ENCODE measurements at places on chromosomes 5 and 9.
A peak's percentile ranks its signal among the peaks of the same experiment; 100 is the strongest.

GRCh38 chr5:38483805-38484398 lies 72.5 kb downstream of the LIFR start:
- DNase-seq: no peak

- peak; percentile 68 for DNase-seq
These were observed 32.0 kb downstream of the PTGS1 start for GRCh38 chr9:122402874-122403273.

DNA sequence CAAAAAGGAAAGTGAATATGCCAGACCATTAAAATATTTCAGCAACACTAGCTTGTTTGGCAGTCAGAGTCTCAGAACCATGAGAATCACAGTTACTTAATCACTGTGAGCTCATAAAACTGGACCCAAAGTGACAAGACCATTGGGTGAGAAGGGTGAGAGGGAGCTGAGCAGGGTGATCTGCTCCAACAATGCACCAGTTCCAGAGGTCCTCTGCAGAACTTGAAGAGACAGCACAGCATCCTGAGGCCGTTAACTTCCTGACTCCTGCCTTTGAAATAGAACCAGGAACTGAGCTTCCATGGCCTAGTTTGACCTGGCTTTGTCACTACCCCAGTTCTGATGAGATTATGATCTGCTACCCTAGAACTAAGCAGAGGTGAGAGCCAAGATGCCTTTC lies 57.4 kb downstream of the NFIB start:
- DNase-seq: no peak

GRCh38 chr9:120569556-120569955 lies 10.4 kb downstream of the CDK5RAP2 start:
- no peak for DNase-seq

DNA sequence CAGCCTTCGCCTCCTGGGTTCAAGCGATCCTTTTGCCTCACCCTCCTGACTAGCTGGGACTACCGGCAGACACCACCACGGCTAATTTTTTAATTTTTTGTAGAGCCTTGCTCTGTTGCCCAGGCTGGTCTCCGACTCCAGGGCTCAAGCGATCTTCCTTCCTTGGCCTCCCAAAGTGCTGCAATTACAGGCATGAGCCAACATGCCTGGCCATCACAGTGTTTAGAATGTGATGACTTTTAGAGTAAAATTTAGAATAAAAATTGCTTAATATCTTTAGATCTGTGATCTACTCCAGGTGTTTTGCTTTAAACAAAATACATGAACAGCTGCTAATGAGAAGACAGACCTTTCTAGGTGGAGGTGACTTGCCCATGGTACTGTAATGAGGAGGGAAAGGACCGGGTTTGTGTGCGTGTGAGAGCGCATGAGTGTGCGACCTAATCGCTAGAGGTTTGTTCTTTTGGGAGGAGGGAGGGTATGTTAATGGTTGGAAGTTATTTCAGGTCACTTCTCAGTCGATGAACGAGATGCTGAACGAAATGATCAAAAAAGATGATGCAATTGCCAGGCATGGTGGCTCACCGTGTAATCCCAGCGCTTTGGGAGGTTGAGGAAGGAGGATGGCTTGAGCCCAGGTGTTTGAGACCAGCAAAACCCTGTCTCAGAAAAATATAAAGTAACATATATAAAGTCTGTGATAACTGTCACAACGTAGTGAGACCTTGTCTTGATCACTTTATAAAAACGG lies 2.0 kb downstream of the CNOT6 start:
- DNase-seq: no peak

- peak; percentile 92 for DNase-seq
These were observed 336.8 kb downstream of the GLIS3 start for GRCh38 chr9:3962971-3963642.

- DNase-seq: peak; percentile 92
These were observed 186.3 kb downstream of the AOPEP start for GRCh38 chr9:94912700-94913249.

GRCh38 chr5:35213608-35214007 lies 16.7 kb downstream of the PRLR start:
- no peak for DNase-seq

DNA sequence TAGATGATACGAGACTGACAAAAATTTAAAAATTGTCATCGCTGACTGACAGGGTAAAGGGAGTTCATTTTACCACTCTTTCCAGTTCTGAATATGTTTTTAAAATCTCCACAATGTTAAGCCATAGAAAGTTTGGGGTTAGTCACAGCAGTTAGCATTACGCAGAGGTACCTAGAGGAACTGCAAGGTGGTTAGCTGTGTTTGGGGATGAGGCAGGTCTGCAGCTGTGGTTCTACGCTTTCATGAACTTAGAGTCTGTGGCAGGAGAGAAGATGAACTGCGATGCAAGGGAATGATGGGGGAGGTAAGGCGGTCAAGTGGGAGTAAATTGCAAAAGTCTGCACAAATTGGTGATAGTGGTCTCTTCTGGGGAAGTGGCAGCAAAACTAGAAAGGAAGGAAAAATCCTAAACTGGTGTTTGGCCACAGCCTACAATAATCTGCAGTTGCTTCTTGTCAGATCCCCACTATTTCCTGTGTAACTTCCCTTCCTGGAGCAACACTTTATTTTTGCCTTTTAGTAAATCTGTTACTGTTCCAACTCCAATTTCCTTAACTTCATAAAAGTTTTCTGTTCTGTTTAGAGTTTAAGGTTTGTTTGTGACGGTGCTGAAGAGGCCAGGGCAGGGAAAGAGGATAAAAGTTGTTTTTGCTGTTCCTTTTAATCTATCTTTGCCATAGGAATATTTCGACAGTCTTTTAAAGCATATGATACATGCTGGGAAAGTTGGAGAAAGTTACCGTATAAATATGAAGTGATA lies 38.6 kb upstream of the SNX2 start:
- DNase-seq: no peak

- DNase-seq: peak; percentile 60
These were observed 11.7 kb upstream of the CFAP157 start for GRCh38 chr9:127694890-127695720.

- peak; percentile 80 for DNase-seq
These were observed 189.5 kb downstream of the ACTL7B start for GRCh38 chr9:108666240-108666784.

DNA sequence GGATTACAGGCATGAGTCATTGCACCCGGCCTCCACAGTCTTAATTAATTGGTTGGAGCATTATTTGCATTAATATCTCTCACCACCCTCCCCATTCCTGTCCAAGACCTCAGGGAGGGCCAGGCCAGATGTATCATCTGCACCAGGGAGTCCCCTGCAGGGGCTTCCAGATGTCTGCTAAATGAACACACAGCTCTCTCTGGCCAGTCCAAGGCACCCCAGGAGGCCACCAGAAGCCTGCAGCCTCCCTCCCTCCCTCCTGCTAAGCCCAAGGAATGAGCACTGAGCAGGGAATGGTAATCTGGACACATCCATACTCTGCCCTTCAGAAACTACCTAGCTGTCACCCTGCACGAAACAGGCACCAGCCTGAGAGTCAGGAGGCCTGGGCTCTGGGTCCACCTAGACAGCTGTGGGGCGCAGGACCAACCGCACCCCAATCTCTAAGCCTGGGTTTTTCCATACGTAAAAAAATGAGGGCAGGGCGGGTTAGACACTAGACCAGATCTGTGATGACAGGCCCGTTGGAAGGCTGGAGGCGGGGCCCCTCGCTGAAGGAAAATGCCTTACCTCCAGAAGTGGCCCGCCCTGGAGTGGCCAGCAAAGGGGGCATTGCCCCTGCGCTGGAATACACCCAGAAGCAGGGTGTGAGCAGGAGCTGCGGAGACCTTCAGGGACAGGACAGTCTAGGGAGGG lies 8.3 kb downstream of the CIZ1 start:
- DNase-seq: peak; percentile 42

- DNase-seq: peak; percentile 80
These were observed 190.3 kb downstream of the SYK start for GRCh38 chr9:90991953-90992352.

- DNase-seq: peak; percentile 74
These were observed 33.3 kb downstream of the KCTD16 start for GRCh38 chr5:144203750-144204596.

- no peak for DNase-seq
These were observed 143.7 kb upstream of the WWC1 start for GRCh38 chr5:168147568-168148360.

All from EH (cell line).